ENCODE measurements at places on chromosomes 1 and 21.

GRCh38 chr1:151828921-151829320 lies 2.7 kb downstream of the RORC start:
- DNase-seq, result no peak

- DNase-seq, result no peak
Observed at GRCh38 chr1:184740344-184740743, 14.3 kb downstream of the EDEM3 start.

DNA sequence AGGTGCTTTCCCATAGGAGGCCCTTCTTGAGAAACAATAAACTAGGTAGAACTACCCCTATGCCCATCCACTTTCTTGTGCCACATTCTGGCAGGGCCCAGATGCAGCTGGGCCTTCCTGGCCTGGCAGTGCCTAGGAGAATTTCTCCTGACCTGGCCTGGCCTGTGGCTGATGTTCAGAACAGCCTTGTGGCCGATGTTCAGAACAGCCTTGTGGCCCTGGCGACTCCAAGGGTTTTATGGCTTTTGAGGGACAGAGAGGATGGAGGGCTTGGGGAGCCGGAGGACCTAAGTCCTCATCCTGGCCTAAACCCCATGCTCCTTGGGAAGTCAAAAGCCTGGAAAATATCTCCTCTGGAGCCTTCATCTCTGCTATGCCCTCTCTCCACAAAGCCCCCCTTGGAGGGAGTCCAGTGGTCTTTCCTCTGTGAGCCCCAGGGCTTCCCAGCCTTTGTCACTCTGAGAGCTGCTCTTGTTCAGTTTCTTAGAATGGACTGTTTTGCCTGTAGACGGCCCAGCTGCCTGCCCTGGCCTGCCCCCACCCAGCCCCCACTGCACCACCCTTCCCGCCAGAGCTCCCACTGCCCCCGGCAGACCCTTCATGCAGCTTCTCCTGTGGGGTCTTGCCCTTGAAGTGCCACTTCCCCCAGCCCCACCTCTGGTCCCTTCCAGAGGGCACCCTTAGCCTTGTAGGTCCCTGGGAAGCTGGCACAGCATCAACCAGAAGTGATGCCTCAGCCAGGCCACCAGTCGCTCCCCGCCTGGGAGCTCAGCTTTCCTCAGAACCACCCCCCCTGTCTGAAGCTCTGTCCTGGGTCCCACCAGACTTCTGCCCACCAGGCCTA lies 7.0 kb downstream of the GPR37L1 start:
- DNase-seq, result no peak

DNA sequence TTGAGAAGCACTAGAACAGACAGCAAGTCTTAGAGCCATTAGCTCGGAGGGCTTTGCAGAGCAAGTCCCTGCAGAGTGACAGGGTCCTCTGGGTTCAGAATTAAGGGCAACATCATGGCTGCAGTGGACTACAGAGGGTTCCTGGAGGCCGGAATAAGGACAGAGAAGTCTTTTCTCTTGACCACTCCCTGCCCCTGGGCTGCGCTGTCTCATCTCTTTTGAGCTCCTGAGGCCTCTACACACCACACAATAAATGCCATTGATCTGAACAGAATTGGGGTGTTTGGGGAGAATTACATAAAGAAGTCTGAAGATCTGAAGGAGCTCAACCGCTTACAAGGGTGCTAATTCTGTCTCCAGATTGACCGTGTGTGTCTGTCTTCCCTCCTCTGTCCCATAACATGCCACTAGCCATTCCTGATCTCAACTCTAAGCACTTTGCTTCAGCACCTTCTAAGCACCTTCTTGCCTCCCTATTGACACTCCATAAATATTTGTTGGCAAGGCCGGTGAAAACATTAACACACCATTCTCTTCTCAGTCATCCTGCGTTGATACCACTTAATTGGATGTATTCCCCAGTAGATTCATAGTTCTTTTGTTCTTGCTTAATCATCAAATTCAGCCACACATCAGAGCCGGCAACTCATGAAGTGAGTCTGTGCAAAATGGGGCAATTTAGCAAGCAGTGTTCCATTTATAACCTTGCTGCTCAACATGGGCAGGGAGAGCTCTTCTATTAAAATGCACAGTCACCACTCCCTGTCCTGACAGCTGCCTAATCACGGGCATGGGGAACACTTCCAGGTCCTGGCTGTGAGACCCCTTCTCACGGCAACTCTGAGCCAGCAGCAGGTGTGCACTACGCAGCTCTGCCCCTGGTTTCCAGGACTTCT lies 49.7 kb downstream of the NMNAT2 start:
- no peak for DNase-seq

- DNase-seq, result no peak
Observed at GRCh38 chr1:227092069-227092468, 152.0 kb downstream of the COQ8A start.

DNA sequence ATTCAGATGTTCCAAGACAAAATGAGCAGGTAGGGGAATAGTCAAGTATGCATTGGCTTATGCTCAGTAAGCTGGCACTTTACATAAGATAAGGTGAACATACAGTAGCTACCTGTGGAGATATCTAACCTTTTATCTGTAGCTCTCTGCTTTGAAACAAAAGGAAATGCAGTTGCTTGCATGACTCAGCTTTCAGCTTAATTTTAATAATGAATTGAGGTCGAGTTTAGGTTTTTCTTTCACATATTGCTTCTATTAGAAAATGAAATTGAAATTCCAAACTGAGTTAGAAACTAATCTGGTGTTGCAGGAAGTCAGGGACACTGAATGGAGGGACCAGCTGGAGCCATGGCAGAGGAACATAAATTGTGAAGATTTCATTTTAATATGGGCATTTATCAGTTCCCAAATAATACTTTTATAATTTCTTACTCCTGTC lies 8.3 kb downstream of the FRRS1 start:
- DNase-seq, result no peak

DNA sequence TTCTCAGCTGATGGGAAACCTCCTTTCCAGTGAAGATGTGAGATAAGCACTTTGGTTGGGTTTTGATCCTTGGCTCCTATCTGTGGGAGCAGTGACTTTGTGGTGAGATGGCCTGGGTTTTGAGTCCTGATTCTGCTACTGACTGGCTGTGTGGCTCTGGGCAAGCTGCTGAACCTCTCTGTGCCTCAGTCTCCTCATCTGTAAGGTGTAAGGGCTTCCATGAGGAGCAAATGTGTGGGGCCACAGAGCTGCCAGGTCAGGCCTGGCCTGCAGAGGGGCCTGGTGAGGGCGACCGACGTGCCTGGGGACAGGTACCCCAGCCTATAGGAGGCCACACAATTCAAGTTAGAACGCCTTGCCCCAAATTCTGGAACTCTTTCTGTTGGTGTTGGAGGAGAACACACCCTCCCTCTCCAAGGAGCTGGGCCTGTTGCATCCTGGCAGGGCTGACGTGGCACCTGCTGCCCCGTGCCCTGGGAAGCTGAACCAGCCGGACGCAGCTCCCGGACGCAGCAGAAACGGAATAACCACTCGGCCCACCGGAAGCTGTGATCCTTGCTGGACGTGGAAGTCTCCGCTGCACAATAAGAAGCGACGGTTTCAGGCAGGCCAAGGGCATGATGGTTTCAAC lies 62.7 kb downstream of the AGPAT3 start:
- no peak for DNase-seq

GRCh38 chr1:184824691-184825323 lies 70.1 kb upstream of the EDEM3 start:
- no peak for DNase-seq

GRCh38 chr1:24020025-24020424 lies 39.9 kb upstream of the SRSF10 start:
- no peak for DNase-seq

- DNase-seq, result no peak
Observed at GRCh38 chr1:174007851-174008250, 14.3 kb downstream of the RC3H1 start.

GRCh38 chr1:207837673-207838072 lies 73.3 kb downstream of the CD34 start:
- no peak for DNase-seq

DNA sequence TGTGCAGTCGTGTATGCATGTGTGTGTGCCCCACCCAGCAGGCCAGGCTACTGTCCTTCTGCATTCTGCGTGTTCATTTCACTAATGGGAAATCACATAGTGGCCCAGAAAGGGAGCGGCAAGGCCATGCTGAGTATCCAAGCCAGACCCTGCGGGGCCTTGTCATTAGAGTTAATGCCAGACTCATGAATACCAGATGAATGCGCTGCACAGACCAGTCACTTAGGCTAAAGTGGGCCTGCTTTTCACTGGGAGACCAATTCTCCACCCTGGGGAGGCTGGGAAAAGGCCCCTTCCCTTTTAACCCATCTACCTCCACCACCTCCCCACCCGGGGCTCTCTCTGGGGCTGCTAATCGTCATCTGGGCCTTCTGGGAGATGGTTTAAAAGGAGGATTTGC lies 17.0 kb upstream of the GRIK3 start:
- no peak for DNase-seq

DNA sequence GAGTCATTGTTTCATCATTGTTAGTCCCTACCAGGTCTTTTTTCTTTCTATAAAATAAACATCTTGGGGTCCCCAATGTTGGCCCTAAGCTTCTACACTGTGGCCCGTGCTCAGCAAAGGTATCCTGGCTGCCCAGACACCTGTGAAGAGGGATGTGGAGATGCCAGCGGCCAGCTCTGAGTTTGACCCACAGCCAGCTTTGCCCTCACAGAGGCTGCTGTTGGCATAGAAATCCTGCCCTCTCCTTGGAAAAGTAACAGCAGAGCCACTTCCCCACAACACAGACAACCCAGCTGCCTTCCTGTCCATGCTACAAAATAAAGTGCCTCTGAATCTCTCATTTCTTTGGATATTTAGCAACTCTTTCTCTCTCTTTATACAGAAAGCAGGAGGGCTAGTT lies 6.0 kb downstream of the TRIM62 start:
- DNase-seq, result no peak

- DNase-seq, result no peak
Observed at GRCh38 chr21:40976198-40977109, 129.5 kb upstream of the DSCAM start.

All from activated naive CD4-positive, alpha-beta T cell (primary cell).